ENCODE measurements at places on chromosomes 2 and 18.

DNA sequence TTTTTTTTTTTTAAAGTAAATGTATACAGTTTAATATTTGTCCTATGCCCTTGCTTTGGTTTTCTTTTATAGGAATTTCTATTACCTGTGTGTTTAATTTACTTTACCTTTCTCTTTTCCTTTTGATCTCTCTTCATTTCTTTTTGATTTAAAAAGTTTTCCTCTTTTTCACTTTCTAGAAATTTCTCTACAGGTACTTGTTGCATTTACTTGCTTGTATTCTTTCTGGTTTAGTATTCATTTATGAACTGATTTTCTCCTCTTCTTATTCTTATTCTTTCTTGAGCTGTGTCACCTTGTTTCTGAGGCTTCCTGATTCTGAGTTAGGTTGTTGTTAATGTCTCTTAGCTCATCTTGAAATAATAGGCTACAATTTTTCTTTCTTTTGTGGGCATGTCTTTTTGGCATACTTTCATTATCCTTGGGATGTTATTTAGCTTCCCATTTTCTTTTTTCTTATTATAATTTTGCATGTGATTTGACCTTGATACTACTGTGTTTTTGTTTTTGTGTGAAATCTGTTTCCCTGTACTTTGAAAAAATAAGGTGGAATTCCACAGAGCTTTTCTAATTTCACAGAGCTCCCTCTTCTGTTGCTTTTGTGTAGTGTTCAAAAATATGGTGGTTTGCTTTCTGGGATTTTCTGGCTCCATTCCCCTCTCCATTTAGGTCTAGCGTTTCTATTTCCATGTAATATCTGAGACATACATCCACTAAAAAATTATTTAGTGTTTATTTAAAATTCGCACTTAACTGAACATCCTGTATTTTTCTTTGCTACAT, 25.5 kb upstream of the ALMS1 start:
- DNase-seq = peak; percentile 6

GRCh38 chr2:116366212-116366611, 1448.3 kb upstream of the DDX18 start:
- DNase-seq = no peak

- no peak for DNase-seq
Observed at GRCh38 chr18:63040788-63041410, 278.7 kb downstream of the BCL2 start.

DNA sequence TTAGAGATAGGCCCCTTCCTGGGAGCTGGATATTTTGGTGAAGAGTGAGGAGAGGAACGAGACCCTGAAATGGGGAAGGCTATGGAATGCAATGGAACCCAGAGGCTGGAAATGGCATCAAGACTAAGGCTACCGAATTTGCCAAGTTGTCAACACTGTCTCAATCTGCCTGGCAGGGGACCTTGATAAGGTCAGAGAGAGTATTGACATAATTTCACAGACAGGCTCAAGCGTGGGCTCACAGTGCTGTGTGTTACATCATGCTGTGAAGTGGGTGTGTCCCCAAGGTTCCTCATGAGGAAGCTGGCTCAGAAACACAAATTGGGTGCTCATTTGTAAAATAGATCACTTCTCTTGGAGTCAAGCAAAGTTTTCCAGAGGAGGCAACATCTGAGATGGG, 51.8 kb upstream of the CYRIA start:
- DNase-seq = no peak

- DNase-seq = no peak
Observed at GRCh38 chr2:221370857-221371211, 201.3 kb downstream of the EPHA4 start.

- no peak for DNase-seq
Observed at GRCh38 chr2:192245329-192245728, 50.6 kb upstream of the TMEFF2 start.

DNA sequence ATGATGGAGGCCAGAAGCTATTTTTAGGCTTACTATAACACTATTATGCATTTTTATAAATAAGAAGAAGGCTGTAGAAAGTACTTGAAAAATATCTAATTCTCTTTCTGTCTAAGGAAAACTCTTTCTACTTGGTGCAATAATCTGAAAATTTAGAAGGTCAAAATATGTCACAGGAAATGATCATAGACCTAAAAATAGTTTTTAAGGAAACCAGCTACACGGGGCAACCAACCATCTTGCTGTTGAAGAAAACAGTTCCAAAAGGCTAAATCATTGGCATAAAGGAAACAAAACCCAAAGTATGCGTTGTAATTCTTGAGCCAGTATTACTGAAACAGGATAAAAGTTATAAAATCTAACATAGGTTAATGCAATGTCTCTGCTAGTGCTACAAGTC, 40.2 kb downstream of the SOCS6 start:
- no peak for DNase-seq

- DNase-seq = no peak
Observed at GRCh38 chr2:174337337-174338146, 2.8 kb downstream of the SP9 start.

DNA sequence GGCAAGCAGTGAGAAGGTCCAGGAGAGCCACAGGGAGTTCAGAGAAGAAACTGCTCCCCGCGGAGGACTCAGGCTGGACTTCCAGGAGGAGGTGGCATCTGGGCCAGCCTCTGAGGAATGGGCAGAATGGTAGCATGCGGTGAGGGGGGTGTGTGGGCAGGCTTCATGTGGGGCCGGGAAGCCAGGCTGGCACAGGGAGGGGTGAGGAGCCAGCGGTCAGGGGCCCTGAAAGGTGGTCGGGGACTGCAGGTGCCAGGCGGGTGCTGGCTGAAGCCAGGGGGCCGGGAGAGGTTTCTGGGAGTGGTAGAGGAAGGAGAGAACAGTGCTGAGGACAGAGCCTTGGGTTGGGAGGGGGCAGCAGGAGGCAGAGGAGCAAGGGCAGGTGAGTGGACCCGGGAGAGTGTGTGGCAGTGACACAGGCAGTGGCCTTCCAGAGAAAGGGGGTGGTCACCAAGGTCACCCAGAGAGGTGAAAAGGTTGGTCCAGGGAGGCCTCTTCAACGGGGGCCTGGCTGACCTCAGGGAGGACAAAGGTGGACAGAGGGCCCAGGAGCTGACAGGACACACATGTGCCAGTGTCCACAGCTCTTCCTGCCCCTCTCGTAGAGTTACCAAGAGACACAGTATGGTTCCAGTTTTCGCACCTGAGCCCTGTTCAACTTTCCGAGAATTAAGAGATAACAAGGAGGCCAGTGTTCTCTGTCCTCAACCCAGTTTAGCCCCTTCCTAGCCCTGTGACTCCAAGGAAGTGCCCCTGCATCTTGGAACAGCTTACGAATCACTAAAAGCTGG, 101.2 kb upstream of the ASB18 start:
- no peak for DNase-seq

DNA sequence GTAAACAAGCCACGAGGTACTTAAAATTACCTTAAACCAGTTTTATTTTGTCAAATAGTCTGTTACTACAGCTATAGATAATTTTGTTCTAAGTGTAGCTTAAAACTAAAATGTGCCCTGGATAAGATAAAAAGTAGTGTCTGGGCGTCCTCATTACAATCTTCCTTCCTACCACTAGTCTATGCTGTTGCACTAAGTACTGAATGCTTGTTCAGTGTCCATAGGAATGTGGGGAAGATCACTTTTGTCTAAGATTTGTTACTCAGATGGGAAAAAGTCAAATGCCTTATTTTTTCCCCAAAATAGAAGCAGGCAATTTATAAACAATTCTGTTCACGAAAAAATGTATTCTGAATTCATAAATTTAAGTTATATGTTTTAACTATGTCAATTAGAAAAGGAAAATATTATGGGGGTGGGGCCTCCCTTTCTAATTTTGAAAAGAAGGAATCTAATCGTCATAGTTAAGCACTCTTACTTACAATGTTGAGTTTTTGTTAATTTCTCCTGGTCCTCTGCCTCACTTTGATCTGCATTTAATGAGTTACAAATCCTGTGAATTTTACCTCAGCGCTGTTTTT, 140.4 kb upstream of the VRK2 start:
- peak; percentile 68 for DNase-seq

GRCh38 chr2:205751569-205752031, 69.3 kb downstream of the NRP2 start:
- DNase-seq = no peak

GRCh38 chr2:5562865-5563264, 129.3 kb upstream of the SOX11 start:
- no peak for DNase-seq
